AG04450 (cell line): ENCODE measurements at places on chromosomes 1 and 21.
A peak's percentile ranks its signal among the peaks of the same experiment; 100 is the strongest.

GRCh38 chr1:185305419-185305818, 11.6 kb downstream of the IVNS1ABP start:
- no peak for DNase-seq

DNA sequence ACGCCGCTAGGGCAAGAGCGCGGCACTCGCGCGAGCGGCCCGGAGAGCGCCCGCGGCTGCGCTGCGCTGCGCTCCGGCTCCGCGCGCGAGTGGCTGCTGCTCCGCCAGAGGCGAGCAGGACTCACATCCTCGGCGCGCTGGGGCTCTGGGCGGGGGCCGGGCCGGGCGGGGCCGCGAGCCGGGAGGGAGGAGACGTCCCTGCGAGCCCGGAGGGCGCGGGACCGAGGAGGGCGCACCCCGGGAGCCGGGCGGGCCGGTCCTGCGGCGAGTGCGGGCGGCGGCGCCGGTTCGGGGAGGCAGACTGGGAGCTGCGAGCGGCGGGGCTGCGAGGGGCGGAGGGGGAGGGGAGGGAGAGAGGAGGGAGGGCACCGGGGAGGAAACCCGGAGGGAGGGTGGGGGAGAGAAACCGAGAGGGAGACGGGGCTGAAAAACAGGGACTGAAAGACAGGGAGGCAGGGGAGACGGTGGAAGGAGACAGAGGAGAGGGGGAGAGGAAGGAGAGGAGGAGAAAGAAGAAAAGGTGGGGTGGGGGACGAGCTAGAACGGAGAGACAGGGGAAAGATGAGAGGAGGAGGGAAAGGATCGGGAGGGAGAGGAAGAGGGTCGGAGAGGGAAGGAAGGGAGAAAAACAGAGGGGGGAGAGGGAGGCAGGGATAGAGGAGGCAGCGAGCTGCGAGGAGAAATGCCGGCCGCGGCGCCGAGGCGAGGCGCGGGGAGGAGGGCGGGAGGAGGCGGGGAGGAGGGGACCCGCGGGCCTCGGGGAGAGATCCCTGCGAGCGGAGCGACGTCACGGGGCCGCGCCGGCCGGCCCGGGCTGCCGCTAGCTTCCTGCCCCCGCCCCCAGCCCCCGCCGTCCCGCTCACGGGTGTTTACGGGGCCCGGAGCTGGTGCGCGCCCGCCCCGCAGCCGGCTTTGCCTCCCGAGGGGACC, at the start of gene CAMK2N1:
CAMK2N1 (minus strand) TSS at position 684 of the 930 bp plus-strand sequence. CDS start 831 bp downstream, outside the sequence.
- no peak for DNase-seq

- no peak for DNase-seq
These were observed 1064.9 kb downstream of the NCAM2 start for GRCh38 chr21:22063140-22063539.

- no peak for DNase-seq
These were observed 515.1 kb upstream of the PLXNA2 start for GRCh38 chr1:208759255-208759654.

DNA sequence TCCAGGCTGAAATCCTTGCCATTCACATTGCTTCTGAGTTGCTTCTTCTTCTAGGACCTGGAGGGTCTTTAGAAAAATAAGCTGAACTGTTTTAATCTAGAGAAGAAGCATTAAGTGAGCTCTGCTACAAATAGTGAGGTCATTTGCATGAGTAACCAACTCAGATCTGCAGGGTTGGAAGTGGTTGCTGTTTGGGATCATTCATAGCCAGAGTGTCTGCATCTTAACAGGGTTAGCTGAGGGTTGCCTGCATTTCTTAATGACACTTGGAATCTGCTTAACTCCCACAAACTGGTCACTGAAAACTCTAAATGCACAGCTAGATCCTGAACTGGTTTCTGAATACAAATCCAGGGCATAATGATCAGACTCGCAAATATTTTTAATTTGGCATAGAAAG, 9.9 kb downstream of the CNIH3 start:
- DNase-seq, result no peak

GRCh38 chr1:77412069-77412819, 130.4 kb downstream of the AK5 start:
- no peak for DNase-seq

DNA sequence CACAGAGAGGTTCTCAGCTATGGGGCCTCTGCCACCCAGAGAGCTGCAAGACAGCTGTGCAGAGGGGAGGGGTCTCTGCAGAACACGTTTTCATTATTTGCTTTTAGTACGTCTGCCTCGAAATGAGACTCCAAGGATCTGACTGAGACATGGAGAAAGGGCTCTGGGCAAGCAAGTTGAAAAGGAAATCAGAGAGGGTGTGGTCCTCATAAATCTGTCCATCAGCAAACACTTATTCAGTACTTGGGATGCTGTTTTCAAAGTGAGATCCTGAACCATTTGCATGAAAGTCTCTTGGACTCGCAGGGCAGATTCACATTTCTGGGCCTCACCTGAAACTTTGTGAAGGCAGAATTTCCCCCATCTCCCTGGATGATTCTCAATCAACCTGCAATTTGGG, 197.4 kb upstream of the GALNT2 start:
- no peak for DNase-seq

- DNase-seq, result no peak
These were observed 27.7 kb downstream of the TNFRSF9 start for GRCh38 chr1:7912743-7913557.

- DNase-seq, result no peak
These were observed 56.1 kb upstream of the CAMK1G start for GRCh38 chr1:209527372-209527771.

- no peak for DNase-seq
These were observed 3.3 kb downstream of the METTL13 start for GRCh38 chr1:171784784-171785183.

- DNase-seq, result no peak
These were observed 19.4 kb downstream of the ZBTB40 start for GRCh38 chr1:22471078-22471477.

- peak; percentile 89 for DNase-seq
These were observed 122.3 kb upstream of the TMPRSS2 start for GRCh38 chr21:41630249-41630648.

- DNase-seq, result no peak
These were observed 218.7 kb downstream of the RERE start for GRCh38 chr1:8598783-8599182.

- peak; percentile 84 for DNase-seq
These were observed 65.4 kb downstream of the PLEKHA6 start for GRCh38 chr1:204294357-204294756.

DNA sequence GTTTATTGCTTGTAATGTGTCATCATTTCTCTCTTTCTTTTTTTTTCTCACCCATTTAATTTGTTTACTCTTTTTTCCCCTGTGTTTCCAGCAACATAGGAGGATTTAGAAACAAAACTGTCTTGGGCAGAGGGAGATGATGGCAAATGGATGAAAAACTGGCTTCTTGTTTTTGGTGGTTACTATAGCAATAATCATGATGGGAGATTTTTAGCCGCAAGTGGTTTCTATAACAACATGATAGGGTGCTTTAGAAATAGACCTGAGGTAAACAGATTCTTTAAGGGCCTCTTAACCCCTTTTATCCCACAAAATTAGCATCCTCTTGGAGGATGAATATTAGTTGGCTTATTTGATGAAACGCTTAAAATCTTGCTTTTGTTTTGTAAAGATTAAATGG, 51.6 kb downstream of the CRB1 start:
- DNase-seq, result no peak

DNA sequence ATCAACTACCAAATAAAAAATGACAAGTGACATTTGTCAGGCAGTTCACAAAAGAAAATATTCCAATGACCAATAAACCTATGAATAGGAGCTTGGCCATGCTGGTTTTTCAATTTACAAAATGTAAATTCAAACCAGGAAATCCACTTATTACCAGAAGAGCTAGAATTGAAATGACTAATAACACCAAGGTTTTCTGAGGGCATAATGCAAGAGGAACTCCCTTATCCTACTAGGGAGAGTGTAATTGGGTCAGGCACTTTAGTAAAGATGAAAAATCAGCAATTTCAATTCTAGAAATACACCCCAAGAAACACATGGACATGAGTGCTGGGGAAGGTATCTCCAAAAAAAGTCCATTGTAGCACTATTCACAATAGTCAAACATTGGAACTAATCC, 16.7 kb upstream of the TIAM1 start:
- no peak for DNase-seq

DNA sequence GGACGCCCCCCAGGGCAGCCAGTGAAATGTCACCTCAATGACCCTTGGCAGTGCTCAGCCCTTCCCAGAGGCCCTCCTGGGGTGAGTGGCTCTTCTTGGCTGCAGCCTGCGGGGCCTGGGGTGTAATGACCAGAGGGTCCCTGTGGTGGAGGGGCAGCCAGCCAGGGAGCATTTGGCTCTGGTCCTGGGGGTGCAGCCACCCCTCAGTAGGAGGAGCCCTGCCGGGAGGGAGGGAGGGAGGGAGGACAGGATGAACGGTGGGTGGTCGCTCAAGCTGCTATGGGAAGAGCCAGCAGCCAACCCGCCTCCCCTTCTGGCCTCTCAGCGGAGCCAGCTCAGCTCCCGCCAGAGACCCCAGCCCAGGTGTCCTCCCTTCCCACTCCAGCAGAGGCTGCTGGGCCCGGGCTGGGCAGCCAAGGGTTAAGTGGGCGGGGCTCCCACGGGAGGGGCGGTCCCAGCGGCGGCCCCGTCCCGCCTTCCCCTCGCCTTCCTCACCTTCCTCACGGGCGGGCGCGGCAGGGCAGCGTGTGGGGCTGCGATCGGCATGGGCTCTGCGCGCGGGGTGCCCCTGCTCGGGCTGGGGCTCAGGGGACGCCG, 9.0 kb upstream of the PLCH2 start:
- DNase-seq, result no peak

- DNase-seq, result no peak
These were observed 46.1 kb downstream of the RBM11 start for GRCh38 chr21:14262039-14262438.

GRCh38 chr1:25758466-25759070, 41.4 kb upstream of the SELENON start:
- no peak for DNase-seq

GRCh38 chr1:10682449-10683309, 113.8 kb downstream of the CASZ1 start:
- no peak for DNase-seq

GRCh38 chr1:223500560-223501425, 107.6 kb downstream of the CCDC185 start:
- peak; percentile 47 for DNase-seq

DNA sequence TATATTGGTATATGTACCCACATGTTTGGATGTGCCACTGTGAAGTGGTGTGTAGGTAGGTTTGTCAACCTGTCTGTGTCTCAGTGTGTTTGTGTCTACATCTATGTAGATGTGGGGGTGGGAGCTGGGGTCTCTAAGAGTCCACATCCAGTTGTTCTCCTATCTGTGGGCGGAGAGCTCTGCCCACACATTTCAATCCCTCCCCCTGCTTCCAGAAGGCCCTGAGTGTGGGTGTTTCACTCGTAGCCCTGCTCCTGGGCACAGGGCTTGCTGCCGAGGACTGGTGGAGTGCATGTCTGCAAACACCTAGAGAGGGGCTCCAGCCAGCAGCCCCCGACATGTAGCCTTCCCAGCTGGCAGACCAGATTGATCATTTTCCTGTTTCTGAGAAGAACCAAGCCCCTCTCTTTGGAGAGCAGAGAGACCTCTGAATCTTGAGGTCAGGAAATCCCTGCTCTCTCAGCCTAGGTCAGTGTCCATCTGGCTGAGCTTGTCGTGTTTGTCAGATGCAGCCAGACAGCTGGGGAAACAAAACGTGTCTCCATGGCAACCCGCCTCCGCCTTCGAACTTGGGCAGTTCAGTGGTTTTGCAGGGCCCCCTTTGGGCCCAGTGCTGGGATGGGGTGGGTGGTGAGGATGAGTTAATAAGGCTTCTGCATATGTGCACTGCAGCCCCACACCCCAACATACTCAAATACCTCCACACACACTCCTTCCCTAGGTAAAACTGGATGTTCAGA, 31.2 kb upstream of the SYNC start:
- no peak for DNase-seq

- DNase-seq, result no peak
These were observed 27.6 kb downstream of the CYP2J2 start for GRCh38 chr1:59898927-59899326.

- no peak for DNase-seq
These were observed 4.2 kb upstream of the LINGO4 start for GRCh38 chr1:151809290-151809984.

DNA sequence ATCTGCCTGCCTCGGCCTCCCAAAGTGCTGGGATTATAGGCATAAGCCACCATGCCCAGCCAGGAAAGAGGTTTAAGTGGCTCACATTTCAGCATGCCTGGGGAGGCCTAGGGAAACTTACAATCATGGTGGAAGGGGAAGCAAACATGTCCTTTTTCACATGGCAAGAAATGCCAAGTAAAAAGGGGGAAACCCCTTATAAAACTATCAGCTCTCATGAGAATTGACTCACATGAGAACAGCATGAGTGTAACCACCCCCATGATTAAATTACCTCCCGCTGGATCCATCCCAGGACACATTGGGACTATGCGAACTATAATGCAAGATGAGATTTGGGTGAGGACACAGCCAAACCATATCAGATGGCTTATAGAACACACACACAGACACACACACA, 8.8 kb upstream of the KLHL12 start:
- DNase-seq, result no peak

GRCh38 chr21:41961282-41961701, 7.5 kb upstream of the C2CD2 start:
- peak; percentile 36 for DNase-seq
